WTC11 (cell line): ENCODE measurements at places on chromosomes 4 and X. TPM values are rescaled to one million over a fixed set of nuclear protein-coding genes. Genes with fewer than 3 reads are reported as not detected.

DNA sequence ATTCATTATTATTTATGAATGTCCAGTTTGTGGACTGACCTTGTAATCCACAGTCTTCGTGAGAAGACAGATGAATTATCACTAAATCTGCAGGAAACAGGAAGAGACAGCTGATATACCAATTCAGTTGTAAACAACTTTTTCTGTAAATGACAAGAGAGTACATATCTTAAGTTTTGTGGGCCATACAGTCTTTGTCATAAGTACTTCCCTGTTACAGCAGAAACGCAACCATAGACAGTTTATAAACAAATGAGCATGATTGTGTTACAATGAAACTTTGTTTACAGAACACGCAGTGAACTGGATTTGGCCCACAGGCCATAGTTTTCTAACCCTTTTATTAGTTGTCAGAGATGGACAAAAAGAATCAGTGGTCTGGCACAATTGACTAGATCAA is 443.4 kb downstream of the PDGFC start:
- no peaks in the 10 kb centered on the region for H3K36me3 ChIP-seq
- H3K27me3 ChIP-seq: no peaks in the 10 kb centered on the region
- no peak overlapping the region for H3K27ac ChIP-seq
- H3K4me3 ChIP-seq: no peak overlapping the region
- H3K4me1 ChIP-seq: no peaks in the 10 kb centered on the region
- DNase-seq: no peak

DNA sequence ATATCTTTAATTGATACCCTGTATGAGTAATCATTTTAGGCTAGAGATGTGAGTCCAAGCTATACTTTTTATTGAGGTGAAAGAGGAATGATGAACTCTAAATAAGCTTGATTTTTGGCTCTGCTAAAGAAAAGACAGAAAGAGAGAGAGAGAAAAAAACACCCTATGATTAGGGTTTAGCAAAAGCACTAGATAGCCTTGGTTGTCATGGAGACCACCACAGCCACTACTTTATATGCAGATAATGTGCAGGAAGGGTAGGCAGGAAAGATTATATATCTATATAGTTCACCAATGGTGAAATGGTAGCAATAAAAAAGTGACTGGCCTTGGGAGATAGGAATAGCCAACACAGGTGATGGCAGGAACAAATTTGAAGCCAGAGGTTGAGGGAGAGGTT is 69.9 kb upstream of the CAMK2D start:
- no peaks in the 10 kb centered on the region for H3K36me3 ChIP-seq
- no peaks in the 10 kb centered on the region for H3K27me3 ChIP-seq
- H3K4me3 ChIP-seq: no peak overlapping the region
- peaks cover 9% of the 10 kb centered on the region for H3K4me1 ChIP-seq
- DNase-seq: no peak

Gene IL13RA2
- total RNA-seq: not detected in 3 replicates

Gene TLR2
- total RNA-seq: 1.3 to 1.7 TPM (median 1.4 TPM) in 3 replicates

Gene EPHA5
- total RNA-seq: 0.04 to 0.09 TPM (median 0.09 TPM) in 3 replicates

- H3K27me3 ChIP-seq: peaks cover 33% of the 10 kb centered on the region
- H3K4me1 ChIP-seq: peaks cover 12% of the 10 kb centered on the region
- H3K36me3 ChIP-seq: peaks cover 7% of the 10 kb centered on the region; the same call in 1 of the 2 replicates
- H3K4me3 ChIP-seq: peak overlapping the region; percentile 84
- no peak for DNase-seq
Measured at GRCh38 chr4:76305033-76305687, 1.4 kb upstream of the STBD1 start.

Gene SORCS2
- 5.5 to 9.1 TPM (median 6.6 TPM) in 3 replicates for total RNA-seq

- H3K36me3 ChIP-seq: no peaks in the 10 kb centered on the region
- H3K27me3 ChIP-seq: no peaks in the 10 kb centered on the region
- no peak for DNase-seq
- no peak overlapping the region for H3K27ac ChIP-seq
- H3K4me1 ChIP-seq: no peaks in the 10 kb centered on the region
Measured at GRCh38 chr4:146490106-146490505, 31.6 kb downstream of the SLC10A7 start.

Gene ZNF711
- total RNA-seq: 12.5 to 14.3 TPM (median 13.4 TPM) in 3 replicates

DNA sequence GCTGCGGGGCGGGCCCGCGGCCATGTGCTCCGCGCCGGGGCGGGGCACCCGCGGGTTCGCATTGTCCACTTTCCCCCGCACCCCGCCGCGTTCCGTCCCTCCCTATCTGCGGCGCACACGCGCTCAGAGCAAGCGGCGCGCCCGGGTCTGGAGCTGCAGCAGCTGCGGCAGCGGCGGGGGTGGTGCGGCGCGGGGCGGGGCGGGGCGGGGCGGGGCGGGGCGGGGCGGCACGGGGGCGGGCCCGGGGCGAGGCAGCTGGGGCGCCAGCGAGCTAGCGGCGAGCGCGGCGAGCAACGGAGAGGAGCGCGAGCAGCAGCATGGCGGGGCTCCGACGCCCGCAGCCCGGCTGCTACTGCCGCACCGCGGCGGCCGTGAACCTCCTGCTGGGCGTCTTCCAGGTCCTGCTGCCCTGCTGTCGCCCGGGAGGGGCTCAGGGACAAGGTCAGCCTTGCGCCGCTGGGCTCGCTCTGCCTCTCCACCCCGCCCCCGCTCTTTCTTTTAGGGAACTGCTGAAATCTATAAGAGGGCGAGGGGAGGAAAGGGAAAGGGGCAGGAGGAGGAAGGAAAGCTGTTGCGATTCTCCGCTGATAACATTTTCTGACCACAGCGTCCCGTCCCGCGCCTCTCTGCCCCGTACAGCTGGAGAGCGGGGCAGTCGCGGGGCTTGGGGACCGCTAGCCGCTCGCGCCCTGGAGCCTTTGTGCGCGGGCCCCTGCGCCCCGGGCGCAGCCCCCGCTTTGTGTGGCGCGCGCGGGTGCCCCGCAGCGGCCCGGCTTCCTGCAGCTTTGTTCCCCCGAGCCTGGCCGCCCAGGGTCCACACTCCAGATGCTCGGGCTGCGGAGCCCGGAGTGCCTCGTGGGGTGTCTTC is at the start of gene TMEM131L:
TSS of gene TMEM131L (plus strand) at position 280 of the 868 bp plus-strand sequence. CDS start at position 318, 38 bp downstream.
- H3K27me3 ChIP-seq: peaks cover 8% of the 10 kb centered on the region
- H3K27ac ChIP-seq: 0 out of 2 replicates have a peak within 1 kb of the TSS, but pooled peaks have one; percentile 84
- peak; percentile 76 for DNase-seq
- no peaks in the 10 kb centered on the region for H3K36me3 ChIP-seq
- H3K4me1 ChIP-seq: peaks cover 32% of the 10 kb centered on the region
- peak within 1 kb of the TSS; percentile 88 for H3K4me3 ChIP-seq

- H3K4me3 ChIP-seq: no peak overlapping the region
- no peaks in the 10 kb centered on the region for H3K36me3 ChIP-seq
- H3K4me1 ChIP-seq: no peaks in the 10 kb centered on the region
- no peaks in the 10 kb centered on the region for H3K27me3 ChIP-seq
- H3K27ac ChIP-seq: no peak overlapping the region
- DNase-seq: no peak
Measured at GRCh38 chr4:45663003-45663402, 460.9 kb downstream of the GABRG1 start.

Gene KCNE5
- 2.2 to 3.4 TPM (median 2.7 TPM) in 3 replicates for total RNA-seq

Gene CPZ
- 22.7 to 26.9 TPM (median 22.8 TPM) in 3 replicates for total RNA-seq

Gene KCTD8
- 3.5 to 3.8 TPM (median 3.6 TPM) in 3 replicates for total RNA-seq

Gene PROM1
- 56.5 to 65.1 TPM (median 56.8 TPM) in 3 replicates for total RNA-seq

DNA sequence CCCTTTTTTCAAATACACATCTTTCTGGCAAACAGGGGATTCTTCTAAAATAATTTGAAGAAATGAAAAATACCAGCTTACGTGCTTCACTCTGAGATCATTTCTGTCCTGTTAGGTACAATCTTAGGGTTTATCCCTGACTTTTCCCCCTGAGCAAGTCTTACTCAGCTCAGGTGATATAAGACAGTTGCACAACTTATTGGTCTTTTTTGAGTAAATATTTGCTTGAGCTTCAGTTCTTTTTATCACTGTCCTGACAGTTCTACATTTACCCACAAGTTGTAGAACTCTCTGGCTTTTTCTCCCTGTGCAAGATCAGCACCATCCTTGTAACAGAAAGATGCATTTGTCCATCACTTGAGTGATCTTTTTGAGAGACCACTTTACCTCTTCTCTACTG is 84.9 kb downstream of the MID1IP1 start:
- no peak overlapping the region for H3K4me3 ChIP-seq
- no peaks in the 10 kb centered on the region for H3K27me3 ChIP-seq
- no peak overlapping the region for H3K27ac ChIP-seq
- H3K4me1 ChIP-seq: no peaks in the 10 kb centered on the region

DNA sequence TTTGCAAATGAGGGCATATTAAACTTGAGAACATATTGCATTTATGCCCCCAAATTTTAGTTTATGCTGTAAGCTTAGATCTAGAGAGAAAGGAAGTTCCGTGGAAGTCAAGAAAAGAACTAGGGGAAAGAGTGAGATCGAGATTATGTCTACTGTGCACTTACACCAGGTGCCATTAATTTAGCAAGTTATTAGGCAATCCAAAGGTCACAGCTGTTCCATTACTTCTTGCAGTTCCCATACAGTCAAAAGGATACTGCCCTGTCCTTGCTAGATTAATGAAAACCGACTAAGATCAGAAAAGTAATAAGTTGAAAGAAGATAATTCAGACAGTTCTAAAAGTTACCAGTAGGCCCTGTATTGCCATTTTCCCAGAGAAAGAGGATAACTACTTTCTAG is 49.3 kb upstream of the SLC7A11 start:
- DNase-seq: no peak
- H3K36me3 ChIP-seq: no peaks in the 10 kb centered on the region

Gene GUCY1B1
- 6.4 to 12.7 TPM (median 7.1 TPM) in 3 replicates for total RNA-seq

GRCh38 chrX:41684138-41684537 is 4.6 kb upstream of the GPR34 start:
- DNase-seq: no peak
- no peaks in the 10 kb centered on the region for H3K4me1 ChIP-seq
- H3K36me3 ChIP-seq: peaks cover 2% of the 10 kb centered on the region; the same call in 1 of the 2 replicates
- no peaks in the 10 kb centered on the region for H3K27me3 ChIP-seq
- H3K27ac ChIP-seq: no peak overlapping the region
- no peak overlapping the region for H3K4me3 ChIP-seq

DNA sequence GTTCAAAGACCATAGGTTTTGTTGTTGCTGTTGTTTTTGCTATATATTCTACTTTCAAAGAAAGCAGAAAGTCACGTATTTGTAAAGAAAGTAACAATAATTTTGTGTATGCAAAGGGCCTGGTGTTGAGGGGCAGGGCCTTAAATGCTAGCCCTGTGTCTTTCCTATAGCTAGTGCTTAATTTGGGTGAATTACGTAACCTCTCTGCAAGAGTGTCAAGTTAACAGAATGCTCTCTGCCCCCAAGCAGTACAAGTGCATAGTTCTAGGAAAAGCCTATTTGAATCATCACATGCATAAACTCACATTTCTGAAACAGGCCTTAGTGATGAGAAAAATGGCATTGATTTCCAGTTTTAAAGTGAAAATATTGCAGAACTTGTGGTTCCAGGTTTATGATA is 663.6 kb downstream of the STIM2 start:
- H3K27me3 ChIP-seq: no peaks in the 10 kb centered on the region
- H3K4me3 ChIP-seq: no peak overlapping the region
- H3K4me1 ChIP-seq: peaks cover 7% of the 10 kb centered on the region
- H3K27ac ChIP-seq: no peak overlapping the region

- DNase-seq: no peak
- no peak overlapping the region for H3K4me3 ChIP-seq
- H3K27me3 ChIP-seq: no peaks in the 10 kb centered on the region; the same call in 1 of the 2 replicates
- no peak overlapping the region for H3K27ac ChIP-seq
Measured at GRCh38 chr4:107314156-107314555, 278.0 kb upstream of the DKK2 start.

DNA sequence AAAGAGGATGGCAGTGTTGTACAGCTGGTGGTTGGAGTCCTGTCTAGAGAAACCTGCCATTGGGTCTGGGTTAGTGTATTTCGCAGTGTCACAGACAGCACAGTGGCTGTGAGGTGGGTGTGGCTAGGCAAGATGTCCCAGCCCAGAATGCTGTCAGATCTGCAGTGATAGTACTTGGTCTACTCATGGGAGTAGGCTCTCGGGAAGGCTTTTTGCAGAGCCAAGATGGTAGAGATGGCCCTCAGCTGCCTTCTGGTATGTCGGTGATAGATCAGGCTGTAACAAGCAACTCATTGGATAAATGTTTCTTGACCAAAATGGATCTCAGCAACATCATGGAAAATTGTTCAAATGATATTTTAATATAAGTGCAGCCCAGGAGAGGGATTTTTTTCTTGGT is 84.3 kb upstream of the WDR1 start:
- peaks cover 6% of the 10 kb centered on the region for H3K27me3 ChIP-seq
- no peak overlapping the region for H3K27ac ChIP-seq

- H3K36me3 ChIP-seq: no peaks in the 10 kb centered on the region
- H3K4me1 ChIP-seq: peaks cover 23% of the 10 kb centered on the region
- no peak overlapping the region for H3K4me3 ChIP-seq
- peak; percentile 71 for DNase-seq
Measured at GRCh38 chrX:12950851-12951594, 23.9 kb upstream of the TMSB4X start.

Gene FMR1NB
- not detected in 3 replicates for total RNA-seq

- DNase-seq: no peak
- H3K36me3 ChIP-seq: no peaks in the 10 kb centered on the region
- no peak overlapping the region for H3K4me3 ChIP-seq
- no peaks in the 10 kb centered on the region for H3K4me1 ChIP-seq
- H3K27me3 ChIP-seq: no peaks in the 10 kb centered on the region
- no peak overlapping the region for H3K27ac ChIP-seq
Measured at GRCh38 chr4:171794528-171794927, 18.7 kb upstream of the GALNTL6 start.

Gene PDCL2
- total RNA-seq: 0.21 TPM in 1 of 3 replicates, not detected in the others

DNA sequence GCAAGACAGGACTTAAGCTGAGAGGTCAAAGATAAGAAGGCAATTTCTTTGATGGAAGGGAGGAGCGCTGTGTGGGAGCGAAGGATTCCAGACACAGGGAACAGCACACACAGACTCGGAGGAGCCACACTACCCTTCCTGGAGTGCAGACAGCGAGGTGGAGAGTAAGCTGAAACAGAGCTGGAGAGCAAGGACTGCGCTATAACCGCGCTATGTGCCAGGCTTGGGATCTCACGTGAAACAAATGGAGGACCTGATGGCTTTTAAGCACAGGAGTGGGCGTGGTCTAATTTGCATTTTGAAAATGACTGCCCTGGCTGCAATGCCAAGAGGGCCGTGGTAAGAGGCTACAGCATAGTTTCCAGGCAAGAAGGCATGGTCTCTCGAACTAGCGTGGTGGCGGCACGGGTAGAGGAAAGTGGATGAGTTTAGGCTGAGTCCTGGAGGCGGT is 113.9 kb upstream of the SORBS2 start:
- no peak overlapping the region for H3K4me3 ChIP-seq
- H3K27me3 ChIP-seq: no peaks in the 10 kb centered on the region
- peaks cover 30% of the 10 kb centered on the region for H3K4me1 ChIP-seq
- H3K27ac ChIP-seq: no peak overlapping the region
- peaks cover 7% of the 10 kb centered on the region for H3K36me3 ChIP-seq
- no peak for DNase-seq
